ENCODE measurements at places on chromosomes 16 and 17. TPM values are rescaled to one million over a fixed set of nuclear protein-coding genes. Genes with fewer than 3 reads are reported as not detected.

DNA sequence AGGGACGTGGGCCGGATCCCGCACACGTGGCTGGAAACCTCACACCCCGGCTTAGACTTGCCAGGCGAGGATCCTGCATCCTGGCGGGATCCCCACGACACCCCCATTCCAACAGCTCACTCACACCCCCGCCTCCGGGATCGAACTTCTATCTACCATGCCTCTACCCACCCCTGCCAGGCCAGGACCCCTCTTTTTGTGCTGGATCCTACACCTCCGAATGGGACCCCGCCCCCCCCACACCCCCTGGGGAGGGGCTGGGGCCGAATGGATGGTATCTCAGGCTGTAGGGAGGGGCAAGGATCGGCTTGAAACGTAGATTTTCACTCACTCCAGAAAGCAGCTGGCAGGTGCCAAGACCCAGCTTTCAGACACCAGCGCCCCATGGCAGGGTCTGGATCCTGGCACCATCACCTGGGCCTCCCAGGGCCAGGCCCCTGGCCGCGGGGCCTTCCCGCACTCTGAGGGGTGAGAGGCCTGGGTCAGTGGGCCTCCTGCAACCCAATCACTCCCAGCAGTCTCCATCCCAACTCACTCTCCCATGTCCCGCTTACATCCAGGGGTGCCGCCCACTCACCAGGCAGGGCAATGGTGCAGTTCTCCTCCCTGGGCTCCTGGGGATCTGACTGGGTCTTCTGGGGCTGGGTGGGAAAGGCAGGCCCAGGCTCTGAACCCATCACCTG lies 6.7 kb downstream of the PRSS36 start:
- no peak for DNase-seq
- H3K4me1 ChIP-seq, result peaks cover 22% of the 10 kb centered on the region
- peak overlapping the region; percentile 70 for H3K4me3 ChIP-seq

DNA sequence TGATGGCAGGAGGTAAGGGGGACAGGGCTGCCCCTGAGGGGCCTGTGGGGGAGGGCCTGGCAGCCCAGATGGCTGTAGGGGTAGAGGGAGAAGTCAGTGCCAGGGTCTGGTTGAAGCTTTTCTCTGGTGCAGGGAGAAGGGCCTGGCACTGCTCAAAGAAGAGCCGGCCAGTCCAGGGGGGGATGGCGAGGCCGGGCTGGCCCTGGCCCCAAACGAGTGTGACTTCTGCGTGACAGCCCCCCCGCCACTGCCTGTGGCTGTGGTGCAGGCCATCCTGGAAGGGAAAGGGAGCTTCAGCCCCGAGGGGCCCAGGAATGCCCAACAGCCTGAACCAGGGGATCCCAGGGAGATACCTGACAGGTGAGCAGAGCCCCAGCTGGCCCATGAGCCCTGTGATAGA lies 2.8 kb upstream of the NOL3 start:
- H3K27me3 ChIP-seq, result no peaks in the 10 kb centered on the region
- peaks cover 40% of the 10 kb centered on the region for H3K4me1 ChIP-seq
- H3K4me3 ChIP-seq, result no peak overlapping the region
- peak overlapping the region; percentile 97 for H3K27ac ChIP-seq
- peaks cover 20% of the 10 kb centered on the region for H3K36me3 ChIP-seq

- H3K36me3 ChIP-seq, result no peaks in the 10 kb centered on the region
- DNase-seq, result no peak
- H3K27ac ChIP-seq, result no peak overlapping the region
- no peaks in the 10 kb centered on the region for H3K27me3 ChIP-seq
These were observed 142.9 kb upstream of the MYOCD start for GRCh38 chr17:12522743-12523183.

- no peaks in the 10 kb centered on the region for H3K36me3 ChIP-seq
- H3K4me3 ChIP-seq, result no peak overlapping the region
- H3K4me1 ChIP-seq, result no peaks in the 10 kb centered on the region
- DNase-seq, result no peak
- H3K27ac ChIP-seq, result no peak overlapping the region
These were observed 304.3 kb downstream of the HS3ST4 start for GRCh38 chr16:25996052-25996451.

- H3K4me3 ChIP-seq, result no peak overlapping the region
- no peaks in the 10 kb centered on the region for H3K36me3 ChIP-seq
- DNase-seq, result no peak
- H3K4me1 ChIP-seq, result no peaks in the 10 kb centered on the region
- no peak overlapping the region for H3K27ac ChIP-seq
These were observed 347.5 kb downstream of the HAPSTR1 start for GRCh38 chr16:9438991-9439390.

DNA sequence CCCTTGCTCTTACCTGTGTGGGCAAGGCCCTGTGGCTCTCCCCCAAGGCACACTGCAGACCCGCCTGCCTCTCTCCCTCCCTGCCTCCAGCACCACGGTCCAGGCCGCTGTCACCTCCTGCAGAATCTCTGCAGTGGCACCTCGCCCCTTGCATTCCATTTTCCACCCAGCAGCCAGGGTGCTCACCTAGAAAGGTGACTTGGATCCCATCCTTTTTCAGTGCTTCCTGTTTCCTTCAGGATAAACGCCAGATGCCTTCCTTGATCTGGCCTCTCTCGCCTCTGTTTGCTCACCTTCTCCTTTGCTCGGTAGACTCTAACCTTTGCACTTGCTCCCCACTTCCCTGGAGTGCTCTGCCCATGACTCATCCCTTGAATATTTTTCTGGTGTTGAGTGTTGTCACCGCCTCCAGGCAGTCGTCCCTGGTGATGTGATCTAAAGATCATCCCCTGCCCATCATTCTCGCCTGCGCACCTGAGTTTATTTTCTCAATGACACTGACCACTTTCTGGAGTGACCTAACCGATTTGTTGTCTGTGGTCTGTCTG lies 79.2 kb upstream of the LGALS9 start:
- H3K4me1 ChIP-seq, result peaks cover 21% of the 10 kb centered on the region
- no peak for DNase-seq
- H3K27ac ChIP-seq, result no peak overlapping the region
- H3K36me3 ChIP-seq, result no peaks in the 10 kb centered on the region

DNA sequence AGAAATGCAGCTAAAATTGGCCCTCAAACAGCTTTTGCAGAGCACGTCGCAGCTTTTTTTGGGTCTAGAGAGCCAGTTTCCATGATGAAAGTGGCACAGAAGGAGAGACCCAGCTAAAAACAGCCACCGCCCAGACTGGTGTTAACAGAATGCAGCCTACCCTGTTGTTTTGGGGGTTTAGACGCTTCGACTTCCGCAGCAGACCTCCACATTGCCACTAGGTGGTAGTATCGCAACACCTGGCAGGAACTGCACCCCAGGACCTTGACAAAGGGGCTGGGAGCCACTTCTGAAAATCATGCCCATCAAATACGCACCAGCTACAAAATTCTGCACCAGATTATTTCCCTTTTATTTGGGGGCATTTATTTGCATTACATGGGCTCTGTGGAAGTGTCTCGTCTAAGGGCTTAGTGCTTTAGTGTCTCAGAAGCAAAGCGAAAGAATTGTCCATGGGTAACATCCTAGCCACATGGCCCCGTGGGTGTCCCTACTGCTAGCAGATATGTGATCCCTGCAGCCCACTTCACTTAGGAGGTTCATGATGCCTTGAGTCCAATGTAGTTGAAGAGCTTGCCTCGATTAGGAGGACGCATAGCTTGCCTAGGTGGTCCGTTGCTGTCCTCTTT lies 167.1 kb downstream of the HAPSTR1 start:
- no peak overlapping the region for H3K4me3 ChIP-seq
- H3K4me1 ChIP-seq, result no peaks in the 10 kb centered on the region
- H3K27ac ChIP-seq, result no peak overlapping the region
- DNase-seq, result peak; percentile 16
- H3K36me3 ChIP-seq, result no peaks in the 10 kb centered on the region
- no peaks in the 10 kb centered on the region for H3K27me3 ChIP-seq

- no peaks in the 10 kb centered on the region for H3K36me3 ChIP-seq
- no peaks in the 10 kb centered on the region for H3K27me3 ChIP-seq
- H3K4me3 ChIP-seq, result no peak overlapping the region
- no peak overlapping the region for H3K27ac ChIP-seq
- H3K4me1 ChIP-seq, result no peaks in the 10 kb centered on the region
- DNase-seq, result no peak
These were observed 450.5 kb upstream of the MAF start for GRCh38 chr16:80051040-80051439.

- no peaks in the 10 kb centered on the region for H3K36me3 ChIP-seq
- DNase-seq, result no peak
- no peak overlapping the region for H3K27ac ChIP-seq
- H3K4me1 ChIP-seq, result peaks cover 5% of the 10 kb centered on the region
- no peak overlapping the region for H3K4me3 ChIP-seq
- H3K27me3 ChIP-seq, result peaks cover 3% of the 10 kb centered on the region
These were observed 14.0 kb downstream of the NAGPA start for GRCh38 chr16:5019775-5020174.

DNA sequence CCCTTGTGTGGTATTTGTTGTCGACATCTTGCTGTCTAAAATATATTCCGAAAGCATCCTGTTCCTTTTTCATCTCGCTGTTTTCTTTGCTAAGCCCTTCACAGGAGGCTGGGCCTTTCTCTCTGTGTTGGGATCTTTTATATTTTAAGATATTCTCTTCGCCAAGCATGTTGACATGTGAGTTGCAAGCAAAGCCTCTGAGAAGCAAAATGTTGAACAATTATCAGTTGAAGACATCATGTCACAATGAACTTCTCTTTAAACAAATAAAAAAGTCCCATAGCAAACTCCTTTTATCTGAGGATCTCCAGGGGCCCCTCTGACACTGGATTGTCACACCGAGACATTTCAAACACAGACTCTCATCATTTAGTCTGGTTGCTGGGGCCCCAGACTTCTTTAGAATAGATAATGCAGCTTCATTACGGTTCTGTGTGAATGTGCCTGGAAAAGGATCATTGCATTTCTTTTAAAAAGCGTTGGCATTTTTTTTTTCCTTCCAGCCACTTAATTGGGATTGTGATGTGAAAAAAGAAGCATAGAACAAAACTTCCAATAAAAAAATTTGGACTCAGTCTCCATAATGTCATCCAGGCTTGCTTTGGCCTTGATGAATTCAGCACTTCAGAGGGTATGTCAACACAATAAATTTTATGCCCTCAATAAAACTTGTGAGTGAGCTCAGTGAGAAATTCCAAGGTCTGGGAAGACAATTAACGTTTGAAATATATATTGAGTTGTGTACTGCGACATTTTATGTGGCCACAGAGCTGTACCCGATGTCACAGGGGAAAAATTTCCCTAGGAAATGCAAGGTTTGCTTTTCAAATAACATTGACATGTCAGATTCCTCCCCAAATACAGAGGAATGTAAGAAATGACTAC lies 496.8 kb downstream of the XYLT1 start:
- H3K4me1 ChIP-seq, result no peaks in the 10 kb centered on the region
- no peak overlapping the region for H3K27ac ChIP-seq
- H3K27me3 ChIP-seq, result no peaks in the 10 kb centered on the region
- H3K4me3 ChIP-seq, result no peak overlapping the region
- no peaks in the 10 kb centered on the region for H3K36me3 ChIP-seq

GRCh38 chr17:73773702-73774101 lies 129.5 kb upstream of the SDK2 start:
- DNase-seq, result no peak
- H3K36me3 ChIP-seq, result no peaks in the 10 kb centered on the region
- no peak overlapping the region for H3K4me3 ChIP-seq
- no peak overlapping the region for H3K27ac ChIP-seq
- no peaks in the 10 kb centered on the region for H3K27me3 ChIP-seq

GRCh38 chr16:66484453-66485213 lies 57.5 kb downstream of the BEAN1 start:
- no peaks in the 10 kb centered on the region for H3K4me1 ChIP-seq
- no peaks in the 10 kb centered on the region for H3K36me3 ChIP-seq
- no peak for DNase-seq
- no peaks in the 10 kb centered on the region for H3K27me3 ChIP-seq
- H3K4me3 ChIP-seq, result no peak overlapping the region

GRCh38 chr17:45579529-45580495 lies 89.3 kb upstream of the PLEKHM1 start:
- no peak overlapping the region for H3K27ac ChIP-seq
- no peak for DNase-seq
- H3K27me3 ChIP-seq, result peaks cover 2% of the 10 kb centered on the region
- no peaks in the 10 kb centered on the region for H3K36me3 ChIP-seq
- no peak overlapping the region for H3K4me3 ChIP-seq

DNA sequence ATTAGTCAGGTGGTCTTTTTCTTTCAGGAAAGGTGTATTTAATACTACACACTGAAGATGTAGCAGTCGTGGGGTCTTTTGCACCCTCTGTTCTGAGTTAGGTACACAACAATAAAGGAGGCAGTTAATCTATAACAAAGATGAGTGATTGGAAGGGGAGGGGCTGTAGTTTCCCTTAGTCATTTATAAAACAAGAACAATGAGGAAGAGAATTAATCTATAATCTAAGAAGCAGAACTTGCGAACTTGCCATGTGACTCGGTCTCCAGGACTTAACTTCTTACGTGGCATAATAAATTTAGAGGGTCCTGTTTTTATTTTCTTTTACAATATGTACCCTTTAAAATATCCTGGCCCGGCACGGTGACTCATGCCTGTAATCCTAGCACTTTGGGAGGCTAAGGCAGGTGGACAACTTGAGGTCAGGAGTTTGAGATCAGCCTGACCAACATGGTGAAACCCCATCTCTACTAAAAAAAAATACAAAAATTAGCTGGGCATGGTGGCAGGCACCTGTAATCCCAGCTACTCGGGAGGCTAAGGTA lies 8.6 kb upstream of the APPBP2 start:
- H3K4me3 ChIP-seq, result no peak overlapping the region
- DNase-seq, result no peak
- H3K4me1 ChIP-seq, result no peaks in the 10 kb centered on the region
- no peaks in the 10 kb centered on the region for H3K36me3 ChIP-seq
- no peaks in the 10 kb centered on the region for H3K27me3 ChIP-seq

GRCh38 chr17:65434878-65435277 lies 126.6 kb downstream of the AXIN2 start:
- no peak for DNase-seq
- no peaks in the 10 kb centered on the region for H3K4me1 ChIP-seq
- H3K27ac ChIP-seq, result no peak overlapping the region
- no peaks in the 10 kb centered on the region for H3K36me3 ChIP-seq

- DNase-seq, result no peak
- H3K4me1 ChIP-seq, result peaks cover 73% of the 10 kb centered on the region
- no peaks in the 10 kb centered on the region for H3K36me3 ChIP-seq
- H3K27ac ChIP-seq, result no peak overlapping the region
- H3K27me3 ChIP-seq, result no peaks in the 10 kb centered on the region
- no peak overlapping the region for H3K4me3 ChIP-seq
These were observed 12.2 kb downstream of the ATP6V0D1 start for GRCh38 chr16:67468731-67469130.

- peaks cover 16% of the 10 kb centered on the region for H3K4me1 ChIP-seq
- DNase-seq, result no peak
- peaks cover under 1% of the 10 kb centered on the region for H3K36me3 ChIP-seq
- H3K27ac ChIP-seq, result no peak overlapping the region
These were observed 1.1 kb upstream of the PIGQ start for GRCh38 chr16:568401-569258.

GRCh38 chr17:9533441-9533840 lies 42.2 kb downstream of the STX8 start:
- H3K36me3 ChIP-seq, result no peaks in the 10 kb centered on the region
- no peak for DNase-seq
- H3K27ac ChIP-seq, result no peak overlapping the region
- no peaks in the 10 kb centered on the region for H3K27me3 ChIP-seq

TAT gene
- polyA plus RNA-seq, result not detected

IL21R gene
- polyA plus RNA-seq, result 0.01 TPM

ABCC12 gene
- polyA plus RNA-seq, result 0.07 TPM

ANKS4B gene
- 0.01 TPM for polyA plus RNA-seq

EVPLL gene
- 0.03 TPM for polyA plus RNA-seq

DNAJA3 gene
- 104 TPM for polyA plus RNA-seq

SLFN14 gene
- polyA plus RNA-seq, result not detected

SPEM1 gene
- polyA plus RNA-seq, result not detected
